ENCODE measurements at places on chromosomes 4 and X.

GRCh38 chr4:39133623-39134022, 48.7 kb upstream of the WDR19 start:
- no peak for DNase-seq

DNA sequence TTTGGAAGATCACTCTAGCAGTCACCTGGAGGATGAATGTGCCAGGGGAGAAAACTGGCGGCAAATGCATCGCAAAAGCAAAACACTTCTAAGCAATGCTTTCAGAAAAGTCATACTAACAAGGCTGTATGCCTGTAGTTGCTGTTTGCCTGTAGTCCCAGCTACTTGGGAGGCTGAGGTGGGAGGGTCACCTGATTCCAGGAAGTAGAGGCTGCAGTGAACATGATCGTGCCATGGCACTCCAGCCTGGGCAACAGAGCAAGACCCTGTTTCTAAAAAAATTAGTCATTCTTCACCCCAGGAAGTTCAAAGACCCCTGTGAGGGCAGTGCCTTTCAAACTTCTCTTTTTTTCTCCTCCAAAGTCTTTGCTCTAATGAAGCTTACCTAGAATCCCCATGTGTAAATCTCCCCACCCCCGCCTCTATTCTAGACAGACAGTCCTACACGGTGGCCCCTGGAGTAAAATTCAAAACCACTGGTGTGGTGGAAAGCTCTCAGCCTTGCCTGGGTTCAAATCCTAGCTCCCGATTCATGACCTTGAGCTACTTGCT, 5.5 kb downstream of the SOWAHD start:
- DNase-seq: no peak

DNA sequence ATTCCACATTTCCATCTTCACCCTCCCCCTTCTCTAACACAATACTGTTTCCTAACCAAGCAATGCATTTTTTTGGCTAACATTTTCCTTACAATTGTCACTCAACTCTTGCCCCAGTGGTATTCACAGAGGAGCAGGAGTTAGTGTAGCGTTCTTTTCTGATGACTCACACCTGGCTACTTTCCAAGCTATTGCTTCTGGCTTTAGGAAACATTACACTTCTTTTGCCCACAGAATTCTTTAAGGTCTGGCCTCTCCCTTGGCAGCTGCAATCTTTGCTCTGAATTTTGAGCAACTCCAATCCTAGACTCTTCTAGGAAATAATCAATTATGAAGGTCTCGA, 27.5 kb upstream of the PDGFC start:
- no peak for DNase-seq

DNA sequence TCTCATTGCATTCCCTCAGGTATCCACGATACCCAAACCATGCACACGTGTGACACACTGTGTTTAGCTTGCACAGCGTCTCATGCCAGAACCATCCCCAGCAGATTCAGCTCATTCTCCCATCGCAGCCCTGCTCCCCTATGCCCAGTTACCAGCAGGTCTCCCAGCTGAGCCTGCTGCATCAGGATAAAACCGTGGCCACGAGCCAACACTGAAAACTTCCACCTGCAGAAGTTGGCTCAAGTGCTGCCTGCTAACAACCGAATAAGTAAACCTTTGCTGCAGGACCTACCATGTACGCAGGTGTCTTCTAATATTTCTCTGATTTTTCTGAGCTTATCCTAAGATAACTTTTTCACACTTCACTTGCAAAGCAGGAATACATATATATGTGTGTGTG, 120.4 kb upstream of the STS start:
- DNase-seq: no peak

- DNase-seq: no peak
These were observed 77.9 kb downstream of the TBL1X start for GRCh38 chrX:9542761-9543111.

GRCh38 chr4:128675083-128675482, 134.4 kb upstream of the JADE1 start:
- no peak for DNase-seq

DNA sequence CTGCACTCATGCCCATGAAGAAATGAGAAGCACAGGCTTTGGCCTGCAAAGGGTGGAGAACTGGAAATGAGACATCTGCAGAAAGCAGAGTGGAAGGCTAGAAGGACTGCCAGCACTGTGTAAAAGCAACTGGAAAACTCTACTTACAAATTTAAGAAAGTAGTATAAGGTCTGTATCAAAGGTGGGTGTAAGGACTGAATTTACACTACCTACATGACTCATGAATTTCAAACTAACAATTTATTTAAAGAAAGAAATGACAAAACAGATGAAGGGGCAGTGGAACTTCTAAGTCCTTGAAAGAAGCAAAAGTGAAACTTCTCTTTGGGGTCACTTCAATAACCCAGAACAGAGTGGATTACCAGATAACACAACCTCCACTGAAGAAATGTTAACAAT, 71.2 kb downstream of the SLC10A7 start:
- DNase-seq: no peak

DNA sequence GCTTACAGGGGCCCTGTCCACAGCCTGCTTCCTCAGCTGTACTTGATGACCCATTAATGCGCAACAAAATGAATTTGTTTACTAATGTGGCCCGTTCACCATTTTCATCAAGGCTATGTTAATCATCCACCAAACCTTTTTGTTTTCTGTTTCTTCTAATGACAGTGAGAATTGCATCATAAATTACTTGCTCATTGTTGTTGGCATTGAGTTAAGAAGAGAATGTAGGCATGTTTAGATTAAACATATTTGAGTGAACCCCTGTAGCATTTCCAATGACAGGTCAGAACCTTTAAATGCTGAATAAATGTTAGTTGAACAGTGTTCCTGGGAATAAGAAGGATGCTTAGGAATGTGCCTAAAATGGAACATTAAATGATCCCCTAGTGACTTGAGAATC, 183.4 kb downstream of the SPRY1 start:
- no peak for DNase-seq

Measured in stimulated activated CD4-positive, alpha-beta T cell treated with anti-CD3 and anti-CD28 coated beads, Interleukin-15, amount 100 ng/mL, for 1 hour (primary cell).